M059J (cell line): ENCODE measurements at places on chromosomes 13 and 19.

DNA sequence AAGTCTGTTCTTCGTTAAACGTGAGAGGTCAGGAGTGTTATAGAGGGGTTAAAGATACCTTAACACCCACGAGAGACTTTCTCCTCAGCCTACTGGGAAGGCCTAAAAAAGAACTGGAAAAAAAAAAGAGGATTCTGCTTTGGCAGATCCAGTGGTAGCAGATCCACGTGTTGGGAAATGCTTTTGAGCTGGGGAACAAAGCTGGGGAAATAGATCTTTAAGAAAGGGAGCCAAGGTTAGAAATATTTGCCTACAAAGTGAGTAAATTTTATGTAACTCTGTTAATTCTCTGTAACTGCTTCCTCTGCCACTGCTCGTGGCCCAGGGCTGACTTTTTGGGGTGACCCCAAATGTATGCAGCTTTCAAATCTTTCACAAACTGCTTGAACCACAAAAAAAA, 11.7 kb downstream of the RFX2 start:
- DNase-seq = no peak

GRCh38 chr13:19908350-19908986, 45.0 kb upstream of the ZMYM5 start:
- no peak for DNase-seq

- no peak for DNase-seq
These were observed 55.5 kb downstream of the TBC1D4 start for GRCh38 chr13:75426421-75426820.

GRCh38 chr13:59197397-59197796, 966.3 kb downstream of the DIAPH3 start:
- DNase-seq = no peak

- peak; percentile 82 for DNase-seq
These were observed 48.9 kb upstream of the EPHX3 start for GRCh38 chr19:15280915-15281683.

- DNase-seq = peak; percentile 34
These were observed 56.9 kb upstream of the EDNRB start for GRCh38 chr13:77975358-77976042.

GRCh38 chr13:97266772-97267417, 44.8 kb downstream of the MBNL2 start:
- no peak for DNase-seq
